Activated T-cell treated with anti-CD3 and anti-CD28 coated beads for 24 hours (primary cell): ENCODE measurements at places on chromosomes 16 and 17.

DNA sequence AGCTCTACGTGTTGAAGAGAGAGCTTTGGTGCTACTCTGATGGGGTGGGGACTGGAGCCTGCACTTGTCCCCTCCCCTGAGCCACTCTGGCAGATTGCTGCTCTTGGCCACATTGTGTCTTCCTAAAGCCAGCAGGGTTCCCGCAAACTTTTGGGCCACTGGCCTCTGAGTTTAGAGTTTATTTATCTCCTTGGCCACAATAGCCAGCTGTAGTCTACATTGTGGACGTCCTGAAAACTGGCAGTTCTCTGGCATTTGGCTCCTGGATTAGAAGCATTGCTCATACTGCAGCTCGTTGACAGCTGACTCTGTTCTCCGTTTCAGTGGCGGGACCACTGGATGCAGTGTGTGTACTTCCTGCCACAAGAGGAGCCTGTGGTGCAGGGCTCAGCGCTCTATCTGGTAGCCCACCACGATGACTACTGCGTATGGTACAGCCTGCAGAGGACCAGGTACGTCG is 34.6 kb downstream of the PRMT7 start:
- DNase-seq = no peak

- no peak for DNase-seq
Measured at GRCh38 chr17:21078016-21078780, 35.4 kb upstream of the USP22 start.

DNA sequence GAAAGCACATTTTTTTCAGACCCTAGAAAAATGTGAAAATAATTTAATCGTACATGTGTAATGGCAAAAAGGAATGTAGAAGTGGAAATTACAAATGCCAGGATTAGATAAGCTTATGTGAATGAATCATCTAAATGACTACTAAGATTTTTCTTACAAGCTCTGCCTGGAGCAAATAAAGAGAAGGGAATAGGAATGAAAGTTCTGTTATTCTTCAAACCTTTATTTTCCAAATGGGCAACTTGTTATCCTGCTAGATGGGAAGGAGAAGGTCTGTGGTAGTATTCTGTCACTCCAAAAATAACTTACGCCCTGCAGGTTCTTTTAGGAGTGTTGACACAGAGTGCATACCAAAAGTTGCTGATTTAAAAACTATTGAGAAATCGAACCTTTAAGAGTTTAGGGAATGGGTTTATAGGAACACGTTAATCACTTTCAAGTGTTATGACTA is 9.7 kb downstream of the CTCF start:
- DNase-seq = no peak

GRCh38 chr17:40111221-40112128 is 10.3 kb upstream of the MSL1 start:
- DNase-seq = peak; percentile 66

GRCh38 chr17:78197147-78197832 is 10.1 kb downstream of the AFMID start:
- no peak for DNase-seq

DNA sequence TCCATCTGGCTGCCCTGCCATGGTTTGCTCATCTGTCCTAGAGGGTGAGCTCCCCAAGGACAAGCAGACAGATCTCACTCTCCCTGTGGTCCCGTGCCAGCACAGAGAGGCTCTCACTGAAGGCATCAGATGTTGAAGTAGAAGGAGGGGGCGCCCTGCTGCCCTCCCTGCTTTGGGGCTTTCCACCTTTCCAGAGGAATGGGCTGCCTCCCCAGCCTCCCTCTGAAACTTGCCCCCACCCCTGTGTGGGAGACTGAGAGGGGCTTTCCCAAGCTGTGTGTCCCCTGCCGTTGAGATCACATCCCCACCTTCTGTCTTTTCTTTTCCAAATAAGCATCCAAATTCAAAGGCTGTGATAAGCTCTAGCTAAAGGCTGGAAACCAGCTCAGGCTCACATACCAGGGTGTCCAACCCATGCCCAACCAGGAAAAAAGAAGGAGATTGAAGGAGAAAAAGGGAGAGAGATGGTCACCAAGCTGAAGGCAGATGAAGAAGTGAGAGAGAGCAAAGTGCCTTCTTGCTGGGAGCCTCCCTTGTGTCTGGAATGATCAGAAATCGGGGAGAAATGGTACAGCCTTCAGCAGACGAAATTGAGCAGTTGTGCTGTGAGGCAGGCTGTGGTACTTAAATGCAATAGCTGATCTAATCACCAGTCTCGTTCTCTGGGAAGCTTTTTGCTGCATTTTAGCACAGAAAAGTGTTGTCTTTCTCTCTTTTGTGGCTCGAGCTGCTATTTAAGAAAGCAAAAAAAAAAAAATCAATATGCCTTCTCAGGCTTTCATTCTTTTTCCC is 145.9 kb upstream of the LHX1 start:
- DNase-seq = no peak

- DNase-seq = no peak
Measured at GRCh38 chr17:76569607-76570279, 15.9 kb downstream of the ST6GALNAC2 start.

GRCh38 chr17:51587516-51587915 is 327.2 kb downstream of the UTP18 start:
- DNase-seq = no peak

DNA sequence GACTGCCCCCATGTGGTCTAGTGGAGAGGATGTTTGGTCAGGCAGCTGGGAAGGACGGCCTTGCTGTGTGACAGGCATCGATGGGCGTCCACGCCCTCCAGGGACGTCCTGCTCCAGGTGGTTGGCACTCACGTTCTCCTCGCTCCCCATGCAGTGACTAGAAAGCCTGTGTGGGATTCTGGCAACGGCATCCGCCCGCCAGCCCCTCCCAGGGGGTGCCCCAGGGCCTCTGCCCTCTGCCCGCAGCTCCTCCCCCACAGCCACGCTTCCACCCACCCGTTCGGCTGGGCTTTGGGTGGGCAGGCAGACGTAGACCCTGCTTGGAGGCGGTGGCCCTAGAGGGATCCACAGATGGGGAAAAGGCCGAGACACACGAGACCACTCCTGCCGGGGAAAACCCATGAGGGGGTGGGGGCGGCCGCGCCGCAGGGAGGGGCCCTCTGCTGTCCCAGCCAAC is 4.7 kb upstream of the IL17C start:
- DNase-seq = peak; percentile 18

- DNase-seq = no peak
Measured at GRCh38 chr16:84643180-84643583, 5.1 kb upstream of the KLHL36 start.
